HL-60 (cell line): ENCODE measurements at places on chromosomes 13 and 19.

- peak; percentile 76 for DNase-seq
Observed at GRCh38 chr19:10105509-10106099, 558 bp upstream of the PPAN start.

DNA sequence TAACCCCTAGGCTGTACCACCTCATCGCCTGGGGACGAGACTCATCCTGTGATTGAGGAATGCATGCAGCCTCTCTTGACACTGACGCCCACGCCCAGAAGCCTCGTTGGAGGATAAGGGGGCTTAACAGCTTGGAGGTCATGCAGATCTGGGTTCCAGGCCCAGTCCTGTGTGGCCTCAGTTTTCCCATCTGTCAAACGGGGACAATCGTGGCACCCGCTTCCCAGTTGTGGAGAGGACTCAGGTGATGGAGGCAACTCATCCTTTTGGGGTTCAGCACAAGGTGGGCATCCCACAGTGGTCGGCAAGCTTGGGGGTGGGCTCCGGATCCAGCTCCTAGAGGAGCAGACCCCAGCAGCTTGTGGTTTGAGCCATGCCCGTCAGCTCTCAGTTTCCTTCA is 1.4 kb upstream of the LGI4 start:
- no peak for DNase-seq

DNA sequence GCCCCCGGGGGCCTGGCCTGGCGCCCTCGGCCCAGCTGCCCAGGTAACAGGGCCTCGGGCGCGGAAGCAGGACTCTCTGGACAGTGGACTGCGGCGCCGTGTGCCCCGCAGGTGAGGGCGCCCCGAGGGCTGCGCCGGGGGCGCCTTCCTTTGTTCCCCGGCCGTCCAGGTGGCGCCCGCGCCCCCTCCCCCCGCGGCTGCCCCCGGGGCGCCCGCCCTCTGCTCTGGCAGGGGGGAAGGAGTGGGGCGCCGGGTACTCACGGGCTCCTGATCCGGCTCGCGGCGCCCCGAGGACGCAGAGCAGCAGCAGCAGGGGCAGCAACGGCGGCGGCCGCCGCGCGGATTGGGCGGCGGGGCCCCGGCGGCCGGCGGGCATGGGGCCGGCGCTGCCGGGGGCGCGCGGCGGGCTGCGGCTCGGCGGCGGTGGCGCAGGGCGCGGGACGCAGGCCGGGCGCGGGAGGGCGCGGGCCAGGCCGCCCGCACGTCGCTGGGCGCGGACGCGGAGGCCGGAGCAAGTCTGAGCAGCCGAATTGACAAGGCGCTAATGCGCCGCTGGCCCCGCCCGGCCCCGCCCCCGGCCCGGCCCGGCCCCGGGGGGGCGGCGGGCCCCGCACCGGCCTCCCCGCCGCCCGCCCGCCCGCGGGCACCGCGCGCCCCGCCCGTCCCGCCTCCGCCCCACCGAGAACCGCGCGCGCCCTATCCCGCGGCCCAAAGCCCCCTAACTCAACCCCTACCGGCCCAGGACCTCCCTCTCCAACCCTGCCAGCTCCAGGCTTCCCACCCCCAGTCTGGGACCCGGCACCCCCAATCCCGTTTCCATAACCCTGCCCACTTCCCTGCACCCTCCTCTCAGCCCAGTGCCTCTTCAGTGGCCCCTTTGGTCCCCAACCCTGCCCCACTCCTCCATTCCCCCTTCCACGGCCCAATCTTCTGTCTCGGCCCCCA is at the start of gene CRLF1:
Gene CRLF1 (minus strand): TSS at position 519 of the 945 bp plus-strand sequence. CDS start 143 bp downstream, at position 376.
- DNase-seq, result no peak

GRCh38 chr19:14473073-14473977 is 1.8 kb downstream of the PTGER1 start:
- no peak for DNase-seq

- no peak for DNase-seq
Observed at GRCh38 chr19:15313649-15314279, 18.6 kb downstream of the BRD4 start.

- DNase-seq, result peak; percentile 76
Observed at GRCh38 chr19:20162821-20163220, 4.2 kb upstream of the ZNF486 start.

- DNase-seq, result peak; percentile 59
Observed at GRCh38 chr19:47609906-47610894, 1.3 kb downstream of the BICRA start.

DNA sequence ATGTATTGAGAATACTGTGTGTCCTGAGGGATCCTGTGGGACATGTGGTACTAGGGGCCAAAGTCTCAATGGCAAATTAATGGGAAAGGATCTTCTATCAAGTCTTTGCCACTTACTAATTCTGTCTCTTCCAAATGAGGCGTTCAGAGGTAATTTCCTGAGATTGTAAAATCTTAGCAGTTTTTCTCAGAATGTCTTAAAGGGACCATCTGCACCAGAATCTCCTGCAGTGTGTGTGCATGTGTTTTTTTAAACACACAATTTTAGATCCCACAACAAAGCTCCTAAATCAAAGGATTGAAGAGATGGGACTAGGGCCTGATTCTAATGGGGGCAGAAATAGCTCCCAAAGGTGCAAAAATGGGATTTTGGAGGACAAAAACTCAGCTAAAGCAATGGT is 78.2 kb downstream of the MYO16 start:
- no peak for DNase-seq

DNA sequence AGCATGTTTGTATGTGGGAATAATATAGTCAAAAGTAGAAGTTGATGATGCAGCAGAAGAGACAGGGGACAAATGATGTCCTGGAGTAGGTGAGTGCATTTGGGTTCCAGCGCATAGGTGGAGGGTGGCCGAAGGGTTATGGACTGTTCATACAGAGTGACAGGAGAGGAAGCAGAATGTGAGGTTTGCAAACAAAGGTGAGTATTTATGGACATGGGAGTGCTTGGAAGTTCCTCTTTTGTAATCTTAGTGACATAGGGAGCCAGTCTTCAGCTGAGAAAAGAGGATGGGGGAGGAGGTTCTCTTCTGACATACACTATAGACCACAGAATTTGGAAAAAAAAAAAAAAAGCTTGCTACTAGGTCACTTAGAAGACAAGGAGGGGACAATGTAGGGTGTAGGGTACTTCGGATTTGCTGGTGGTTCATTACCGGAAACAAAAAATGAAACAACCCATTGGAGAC is 331.6 kb downstream of the DLEU7 start:
- peak; percentile 70 for DNase-seq

- no peak for DNase-seq
Observed at GRCh38 chr13:95571941-95572340, 19.4 kb downstream of the CLDN10 start.

DNA sequence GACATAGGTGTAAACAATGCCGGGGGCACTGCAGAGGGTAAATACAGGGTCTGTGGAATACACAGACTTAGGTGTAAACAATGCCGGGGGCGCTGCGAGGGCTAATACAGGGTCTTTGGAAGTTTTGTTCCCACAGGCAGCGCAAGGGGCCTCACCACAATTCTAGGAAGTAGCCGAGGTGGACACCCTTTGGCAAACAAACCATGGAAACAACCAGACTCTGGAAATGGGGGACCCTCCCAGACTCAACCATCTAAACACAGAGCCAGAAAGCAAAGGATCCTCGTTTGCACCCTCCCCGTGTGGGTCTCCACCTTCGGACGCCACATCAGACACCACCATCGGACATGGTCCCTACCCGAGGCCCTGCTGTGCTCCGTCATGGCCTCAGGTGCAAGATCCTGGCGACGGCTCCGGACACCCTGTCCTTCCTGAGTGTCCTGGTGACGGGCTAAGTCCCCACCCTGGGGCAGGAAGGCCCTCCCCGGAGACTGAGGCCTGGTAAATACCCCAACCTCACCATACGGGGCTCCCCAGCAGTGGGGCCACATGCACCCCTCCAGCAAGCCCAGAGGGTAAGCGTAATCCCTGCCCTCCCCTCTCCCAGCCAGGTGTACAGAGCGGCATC is 16.7 kb upstream of the PLPP2 start:
- no peak for DNase-seq

DNA sequence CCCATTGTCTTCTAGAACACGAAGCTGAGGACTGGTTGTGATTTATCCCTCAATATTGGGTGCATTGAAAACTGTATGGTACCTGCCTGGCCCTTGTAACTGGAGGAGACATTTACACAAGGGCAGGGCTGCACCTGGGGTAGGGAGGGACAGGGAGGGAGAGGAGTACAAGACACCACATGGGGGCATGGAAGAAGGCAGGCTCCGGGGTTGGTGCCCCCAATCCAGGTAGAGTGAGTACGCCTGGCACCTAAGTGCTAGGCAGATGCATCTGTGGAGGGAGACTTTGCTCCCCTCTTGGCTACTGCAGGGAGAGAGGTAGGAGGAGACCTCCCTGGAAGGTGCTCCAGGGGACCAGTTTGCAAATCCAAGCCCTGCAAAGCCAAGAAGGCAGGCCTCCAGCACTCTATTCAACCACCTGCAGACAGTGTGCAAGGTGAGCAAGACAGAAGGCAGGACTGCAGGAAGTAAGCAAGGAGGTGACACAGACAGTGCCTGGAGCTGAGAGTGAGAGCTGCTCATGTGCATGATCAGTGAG is 19.4 kb upstream of the UQCRFS1 start:
- DNase-seq, result no peak

GRCh38 chr13:51934461-51935087 is 72.8 kb downstream of the CCDC70 start:
- DNase-seq, result no peak

DNA sequence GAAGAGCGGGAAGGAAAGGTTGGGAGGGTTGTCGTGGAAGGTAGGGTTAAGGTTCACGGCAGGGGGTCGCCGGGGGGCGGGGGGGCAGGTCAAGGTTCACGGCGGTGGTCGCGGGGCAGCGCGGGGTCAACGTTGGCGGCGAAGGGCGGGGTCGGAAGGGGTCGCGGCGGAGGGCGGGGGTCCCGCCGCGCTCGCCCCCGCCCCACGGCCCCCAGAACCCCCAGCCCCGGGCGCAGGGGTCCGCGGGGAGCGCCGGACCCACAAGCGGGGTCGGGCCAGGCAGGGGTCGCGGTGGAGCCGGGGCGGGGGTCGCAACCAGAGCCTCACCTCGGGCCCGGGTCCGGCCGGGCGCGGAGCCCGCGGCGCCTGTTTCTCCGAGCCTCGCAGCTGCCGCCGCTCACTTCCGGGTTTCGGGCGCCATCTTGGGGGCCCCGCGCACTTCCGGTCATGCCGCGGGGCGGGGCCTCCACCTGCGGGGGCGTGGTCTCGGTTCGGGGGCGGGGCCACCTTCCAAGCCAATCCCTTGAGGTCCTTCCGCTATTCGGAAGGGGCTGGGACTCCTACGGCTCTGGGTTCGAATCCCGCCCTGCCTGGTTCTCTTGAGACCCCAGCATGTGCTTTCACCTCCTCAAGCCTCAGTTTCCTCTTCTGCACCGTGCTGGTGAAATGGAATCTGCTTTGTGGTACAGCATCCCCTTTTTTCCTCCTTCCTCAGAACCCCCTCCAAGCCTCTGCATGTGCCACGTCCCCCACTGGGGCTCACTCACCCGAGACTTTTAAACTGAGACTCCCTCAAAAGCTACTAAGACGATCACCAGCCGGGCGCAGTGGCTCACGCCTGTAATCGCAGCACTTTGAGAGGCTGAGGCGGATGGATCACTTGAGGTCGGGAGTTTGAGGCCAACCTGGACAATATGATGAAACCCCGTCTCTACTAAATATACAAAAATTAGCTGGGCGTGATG is at the start of gene SBNO2:
Gene SBNO2 (minus strand): TSS at position 424 of the 965 bp plus-strand sequence. CDS start 19,992 bp downstream, outside the sequence.
- DNase-seq, result peak; percentile 87

DNA sequence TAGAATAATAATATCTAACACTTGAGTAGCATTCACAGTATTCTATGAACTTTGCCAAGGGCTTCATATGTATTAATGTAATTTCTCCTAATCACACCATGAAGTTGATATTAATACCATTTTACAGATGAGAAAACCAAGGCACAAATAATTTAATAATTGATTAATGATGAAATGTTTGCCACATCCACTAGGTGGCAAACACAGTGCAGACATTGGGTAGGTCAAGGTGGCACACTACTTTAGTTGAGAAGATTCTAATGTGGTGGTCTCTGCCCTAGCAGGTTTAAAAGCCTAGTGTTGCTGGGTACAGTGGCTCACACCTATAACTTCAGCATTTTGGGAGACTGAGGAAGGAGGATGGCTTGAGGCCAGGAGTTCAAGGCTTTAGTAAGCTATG is 412.4 kb downstream of the SUCLA2 start:
- DNase-seq, result no peak

DNA sequence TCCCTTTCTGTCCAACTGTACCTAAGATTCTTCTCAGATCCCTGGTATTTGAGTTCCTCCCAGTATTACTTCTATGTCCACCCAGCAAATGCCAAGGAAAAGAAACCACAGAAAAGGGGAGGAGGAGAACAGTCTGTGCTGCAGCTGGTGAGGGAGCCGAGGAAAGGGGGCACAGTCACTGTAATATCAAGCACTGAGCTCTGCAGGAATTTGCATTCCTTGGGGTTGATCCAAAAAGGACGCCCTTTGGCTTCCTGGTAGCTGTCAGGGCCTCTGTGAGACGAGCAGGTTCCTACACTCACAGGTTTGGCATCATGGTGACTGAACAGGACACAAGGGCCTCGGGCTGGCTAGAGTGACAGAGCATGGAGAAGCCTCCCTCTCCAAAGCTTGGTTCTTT is 273.4 kb downstream of the NHLRC3 start:
- no peak for DNase-seq

GRCh38 chr19:31118287-31118955 is 230.8 kb downstream of the TSHZ3 start:
- no peak for DNase-seq

DNA sequence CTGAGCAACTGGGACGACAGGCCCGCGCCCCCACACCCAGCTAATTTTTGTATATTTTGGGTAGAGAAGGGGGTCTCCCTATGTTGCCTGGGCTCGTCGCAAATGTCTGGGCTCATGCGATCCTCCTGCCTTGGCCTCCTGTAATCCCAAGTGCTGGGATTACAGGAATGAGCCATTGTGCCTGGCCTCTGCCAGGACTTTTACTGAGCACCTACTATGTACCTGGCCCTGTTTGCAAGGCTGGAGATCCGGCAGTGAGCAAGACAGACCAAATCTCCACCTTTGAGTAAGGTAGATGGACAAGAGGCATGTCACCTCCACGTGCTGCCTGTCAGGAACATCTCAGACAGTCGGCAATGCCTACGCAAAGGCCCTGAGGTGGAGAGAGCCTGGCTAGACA is 6.9 kb downstream of the FKBP8 start:
- no peak for DNase-seq

DNA sequence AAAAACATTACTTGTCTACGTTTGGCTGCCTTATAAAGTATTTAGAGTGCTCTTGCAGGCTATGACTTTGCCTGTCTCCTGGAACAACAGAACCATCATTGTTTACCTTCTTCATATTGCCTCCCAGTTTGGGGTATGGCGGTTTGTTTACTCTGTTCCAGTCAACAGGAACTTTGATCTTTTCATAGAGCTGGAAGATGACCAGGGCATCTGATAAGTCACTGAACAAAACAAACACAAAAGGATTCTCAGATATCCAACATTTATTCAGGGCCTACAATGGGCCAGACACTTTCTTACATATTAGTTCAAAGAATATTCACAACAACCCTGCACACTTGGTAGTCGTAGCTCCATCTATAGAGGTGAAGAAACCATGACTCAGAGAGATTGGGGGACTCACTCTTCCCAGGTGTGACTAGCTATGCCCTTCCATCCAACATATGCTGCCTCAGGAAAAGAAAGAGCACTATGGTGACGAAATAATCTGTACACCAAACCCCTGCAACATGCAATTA is 38.4 kb upstream of the CPB2 start:
- DNase-seq, result no peak

- DNase-seq, result no peak
Observed at GRCh38 chr19:29623726-29624488, 17.8 kb downstream of the POP4 start.

- DNase-seq, result no peak
Observed at GRCh38 chr19:53076984-53077383, 26.2 kb downstream of the ZNF160 start.

GRCh38 chr13:112781881-112782361 is 92.1 kb downstream of the ATP11A start:
- DNase-seq, result no peak
